ENCODE measurements at places on chromosomes 13 and 19. TPM values are rescaled to one million over a fixed set of nuclear protein-coding genes. Genes with fewer than 3 reads are reported as not detected.

Gene IGFL3
- total RNA-seq = not detected

Gene GJB6
- 121 TPM for total RNA-seq

Gene SULT2A1
- total RNA-seq = 1.7 TPM

Gene FGF21
- not detected for total RNA-seq

Gene F10
- 16.7 TPM for total RNA-seq

Measured in vagina (tissue), 2 donors.